Fibroblast of lung (primary cell): ENCODE measurements at places on chromosomes 13 and 19. TPM values are rescaled to one million over a fixed set of nuclear protein-coding genes. Genes with fewer than 3 reads are reported as not detected.

GRCh38 chr19:38162094-38162493 is 61.9 kb downstream of the DPF1 start:
- DNase-seq, result no peak

Gene ICAM5
- total RNA-seq, result 1.8 and 2.5 TPM in 2 replicates

Gene WASF3
- 16.2 and 18.2 TPM in 2 replicates for total RNA-seq

Gene TPTE2
- total RNA-seq, result not detected in 2 replicates

DNA sequence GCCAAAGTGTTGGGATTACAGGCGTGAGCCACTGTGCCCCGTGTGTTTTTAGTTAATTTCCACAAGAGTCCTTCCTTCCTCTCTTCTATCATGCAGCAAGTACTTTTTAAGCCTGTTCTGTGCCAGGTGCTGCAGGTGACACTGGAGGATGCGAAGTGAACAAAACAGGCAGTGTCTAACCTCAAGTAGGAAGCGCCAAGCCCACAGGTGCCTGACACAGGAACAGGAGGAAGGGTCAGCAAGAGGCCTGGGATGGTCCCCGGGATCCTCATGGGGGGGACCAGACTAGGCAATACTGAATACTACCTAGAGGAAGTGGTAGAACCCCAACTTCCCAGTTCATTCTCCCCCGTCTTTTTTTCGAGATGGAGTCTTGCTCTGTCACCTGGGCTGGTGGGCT is 1.8 kb upstream of the CALR start:
- DNase-seq, result no peak

DNA sequence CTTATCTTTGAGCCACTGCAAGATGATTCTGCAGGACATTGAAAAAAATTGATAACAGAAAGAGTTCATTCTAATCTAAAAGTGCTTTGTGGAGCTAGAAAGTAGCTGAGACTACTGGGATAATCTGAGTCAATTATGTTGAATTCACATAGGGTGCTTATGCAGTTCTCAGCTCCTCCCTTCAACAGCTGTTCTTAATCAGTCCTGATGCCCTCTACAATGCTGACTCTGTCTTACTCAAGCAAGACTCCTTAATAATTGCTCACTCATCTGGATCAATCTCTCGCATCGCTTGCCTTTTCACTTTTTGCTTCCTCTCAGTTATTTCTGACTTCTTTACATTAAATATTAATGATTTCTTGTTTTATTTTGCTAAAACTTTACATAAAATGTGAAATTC is 182.1 kb downstream of the PCDH17 start:
- peak; percentile 30 for DNase-seq

Gene FRY
- total RNA-seq, result 4.1 and 18.3 TPM in 2 replicates

- DNase-seq, result no peak
These were observed 134.9 kb downstream of the FGF9 start for GRCh38 chr13:21805733-21806132.

DNA sequence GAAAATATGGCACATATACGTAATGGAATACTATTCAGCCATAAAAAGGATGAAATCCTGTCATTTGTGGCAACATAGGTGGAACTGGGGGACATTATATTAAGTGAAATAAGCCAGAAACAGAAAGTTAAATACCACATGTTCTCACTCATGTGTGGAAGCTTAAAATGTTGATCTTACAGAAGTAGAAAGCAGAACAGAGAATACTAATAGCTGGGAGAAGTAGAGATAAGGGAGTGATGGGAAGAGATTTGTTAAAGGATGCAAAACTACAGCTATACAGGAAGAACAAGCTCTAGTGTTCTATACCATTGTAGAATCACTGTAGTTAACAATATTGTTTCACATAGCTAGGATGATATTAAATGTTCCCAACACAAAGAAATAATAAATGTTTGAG is 68.1 kb downstream of the RUBCNL start:
- DNase-seq, result no peak

Gene MYO1F
- under 0.01 and 0.17 TPM in 2 replicates for total RNA-seq

Gene CYP2S1
- 2.1 and 3.5 TPM in 2 replicates for total RNA-seq

DNA sequence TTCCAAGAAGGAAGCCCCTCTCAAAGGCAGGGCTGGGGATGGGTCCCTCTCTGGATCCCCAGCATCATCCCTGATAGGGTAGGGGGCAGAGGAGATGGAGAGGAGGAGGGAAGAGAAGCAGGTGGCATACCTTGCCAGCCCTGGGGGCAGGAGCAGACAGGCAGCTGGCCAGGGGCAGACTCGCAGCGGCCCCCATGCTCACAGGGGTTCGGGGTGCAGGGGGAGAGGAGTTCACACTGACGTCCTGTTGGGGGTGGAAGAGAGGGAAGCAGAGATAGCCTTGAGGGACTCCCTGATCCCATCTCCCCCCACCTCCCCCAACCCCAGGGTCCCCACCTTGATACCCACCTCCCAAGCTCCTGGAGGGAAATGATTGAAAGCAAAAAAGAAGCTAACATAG is 16.0 kb downstream of the NOTCH3 start:
- DNase-seq, result no peak
